ENCODE measurements at places on chromosomes 5 and 9.

DNA sequence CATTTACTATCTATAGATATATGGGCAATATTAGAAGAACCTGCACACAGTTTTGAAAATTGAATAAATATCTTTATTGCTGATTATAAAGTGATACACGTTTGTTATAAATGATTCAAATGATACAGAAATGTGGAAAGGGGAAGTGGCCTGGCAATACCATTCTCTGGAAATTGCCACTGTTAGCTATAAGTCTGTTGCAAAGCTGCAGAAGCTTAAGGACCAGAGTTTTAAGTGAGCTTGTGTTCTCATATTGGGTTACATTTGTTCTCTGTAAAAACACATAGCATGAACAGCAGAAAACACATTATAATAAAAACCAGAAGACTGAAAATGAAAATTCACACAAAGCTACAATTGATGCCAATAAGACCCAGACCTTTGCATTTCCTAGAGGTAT is 59.6 kb downstream of the RASGRF2 start:
- no peak for DNase-seq

DNA sequence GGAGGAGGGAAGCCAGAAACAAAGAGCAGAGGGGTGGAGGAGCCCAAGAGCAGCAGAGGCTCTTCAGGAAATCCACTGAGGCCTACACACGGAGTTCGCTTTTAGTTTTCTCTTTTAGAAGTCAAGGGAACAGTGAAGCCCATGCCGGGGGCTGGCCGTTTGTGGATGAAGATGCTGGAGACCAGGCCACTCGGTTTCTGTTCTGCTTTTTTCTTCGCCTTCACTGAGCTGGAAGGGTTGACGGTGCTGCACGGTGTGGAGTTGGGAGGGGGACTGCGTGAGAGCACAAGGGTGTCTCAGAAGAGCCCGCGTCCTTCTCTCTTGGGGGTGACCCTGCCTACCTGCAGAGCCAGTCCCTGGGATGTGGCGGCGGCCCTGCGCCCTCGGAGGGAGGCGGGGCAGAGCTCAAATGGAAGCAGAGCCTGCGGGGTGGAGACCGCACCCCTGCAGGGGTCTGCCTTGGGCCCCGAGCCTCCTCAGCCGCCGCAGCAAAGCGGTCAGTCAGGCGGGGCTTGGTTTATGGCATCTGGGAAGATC is 68.5 kb upstream of the CACNA1B start:
- DNase-seq = no peak

- no peak for DNase-seq
Measured at GRCh38 chr9:77375956-77376532, 198.7 kb downstream of the VPS13A start.

DNA sequence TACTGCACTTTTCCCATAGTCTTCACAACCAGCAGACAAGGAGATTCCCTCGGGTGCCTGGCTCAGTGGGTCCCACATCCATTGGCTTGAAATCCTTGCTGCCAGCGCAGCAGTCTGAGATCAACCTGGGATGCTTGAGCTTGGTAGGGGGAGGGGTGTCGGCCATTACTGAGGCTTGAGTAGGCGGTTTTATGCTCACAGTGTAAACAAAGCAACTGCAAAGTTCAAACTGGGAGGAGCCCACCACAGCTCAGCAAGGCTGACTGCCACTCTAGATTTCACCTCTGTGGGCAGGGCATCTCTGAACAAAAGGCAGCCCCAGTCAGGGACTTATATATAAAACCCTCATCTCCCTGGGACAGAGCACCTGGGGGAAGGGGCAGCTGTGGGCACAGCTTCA is 512.3 kb upstream of the MPDZ start:
- DNase-seq = no peak

- no peak for DNase-seq
Measured at GRCh38 chr9:127991757-127992274, 11.0 kb upstream of the EEIG1 start.

GRCh38 chr9:22041775-22042174 is 32.7 kb upstream of the CDKN2B start:
- no peak for DNase-seq

GRCh38 chr9:98811051-98811650 is 3.7 kb downstream of the GALNT12 start:
- no peak for DNase-seq

DNA sequence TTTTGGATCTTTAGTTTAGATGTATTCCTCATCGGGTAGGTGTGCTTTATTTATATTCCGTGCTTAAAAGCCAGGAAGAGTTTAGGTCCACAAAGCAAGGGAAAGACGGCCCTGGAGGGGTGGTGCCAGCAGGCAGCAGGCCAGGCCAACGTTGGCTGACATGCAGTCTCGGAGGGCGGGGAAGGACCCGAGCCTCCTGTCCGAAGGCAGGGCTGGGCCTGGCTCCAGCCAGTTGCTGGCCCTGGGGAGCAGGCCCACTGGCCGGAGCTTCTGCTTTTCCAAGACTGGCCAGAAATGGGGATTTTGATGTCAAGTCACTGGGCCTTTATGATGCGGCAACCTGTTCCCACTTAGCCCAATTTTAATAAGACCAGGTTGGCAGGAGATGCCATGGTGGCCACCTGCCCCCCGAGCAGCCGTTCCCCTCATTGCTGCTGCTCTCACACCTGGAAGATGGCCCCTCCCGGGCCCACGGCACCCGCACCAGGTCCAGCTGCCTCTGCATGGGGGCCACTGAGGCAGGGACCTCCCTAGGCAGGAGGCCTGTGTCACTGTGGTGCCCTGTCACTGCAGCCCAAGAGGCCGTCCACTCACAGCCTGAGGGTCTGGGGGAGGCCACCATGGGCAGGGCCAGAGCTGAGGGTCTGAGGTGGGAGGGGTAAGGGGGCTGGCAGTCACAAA is 23.2 kb downstream of the LPCAT1 start:
- DNase-seq = no peak

DNA sequence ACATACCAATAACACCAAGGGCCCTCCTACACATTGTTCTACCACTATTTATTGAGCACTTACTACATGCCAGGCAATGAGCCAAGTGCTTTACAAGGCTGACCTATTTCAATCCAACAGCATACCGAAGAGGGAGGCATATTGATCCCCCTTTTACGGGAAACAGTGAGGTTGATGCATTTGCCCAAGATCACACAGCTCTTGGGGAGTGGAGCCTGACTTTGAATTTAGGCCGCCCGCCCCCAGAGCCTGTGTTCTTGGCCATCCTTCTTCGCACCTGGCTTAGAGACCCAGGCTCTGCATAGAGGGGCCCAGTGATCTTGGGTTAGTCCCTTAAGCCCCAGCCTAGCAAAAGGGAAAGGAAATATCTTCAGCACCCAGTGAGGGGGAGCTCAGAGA is 158.1 kb upstream of the IER5L start:
- DNase-seq = no peak

- DNase-seq = peak; percentile 28
Measured at GRCh38 chr5:6715758-6716628, 2.8 kb downstream of the TENT4A start.

DNA sequence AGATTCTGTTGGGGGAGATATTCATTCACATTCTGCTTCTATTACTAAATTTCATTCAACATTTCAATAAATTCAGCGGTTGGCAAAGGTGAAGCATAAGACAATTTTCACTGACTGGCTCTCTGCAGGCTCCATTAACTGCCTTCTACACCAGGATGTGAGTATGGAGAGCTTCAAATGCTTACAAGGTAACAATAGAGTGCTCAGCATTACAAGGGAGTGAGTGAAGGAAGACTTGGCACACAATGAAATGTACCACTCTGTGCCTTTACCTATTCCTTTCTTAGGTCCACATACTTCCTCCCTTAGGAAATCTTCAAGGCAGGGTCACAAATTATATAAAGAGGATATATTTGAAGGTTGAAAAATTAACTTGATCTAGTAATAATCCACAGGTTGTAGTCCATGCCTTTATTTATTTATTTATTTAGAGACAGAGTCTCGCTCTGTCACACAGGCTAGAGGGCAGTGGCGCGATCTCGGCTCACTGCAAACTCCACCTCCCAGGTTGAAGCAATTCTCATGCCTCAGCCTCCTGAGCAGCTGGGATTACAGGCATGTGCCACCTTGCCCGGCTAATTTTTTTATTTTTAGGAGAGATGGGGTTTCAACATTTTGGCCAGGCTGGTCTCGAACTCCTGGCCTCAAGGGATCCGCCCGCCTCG is 76.6 kb upstream of the FAM169A start:
- DNase-seq = no peak

DNA sequence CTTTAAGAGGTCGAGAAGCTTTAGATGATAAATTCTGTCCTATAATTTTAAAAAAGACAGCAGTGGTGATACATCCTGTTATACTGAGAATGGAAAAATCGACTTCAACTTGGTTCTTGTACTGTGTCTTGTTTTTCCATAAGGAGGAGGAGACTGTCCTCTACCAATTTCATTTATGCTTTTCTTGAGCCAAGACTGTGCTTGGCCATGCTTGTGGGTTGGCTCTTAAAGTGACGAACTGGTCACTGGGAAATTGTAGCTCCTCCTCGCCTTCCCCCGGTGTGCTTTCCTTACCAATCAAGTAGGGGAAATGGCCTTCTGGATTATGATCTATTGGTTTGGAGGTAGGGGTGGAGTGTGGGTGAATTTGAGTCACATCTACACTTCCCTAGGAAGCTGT is 67.1 kb upstream of the HSPB3 start:
- DNase-seq = no peak

DNA sequence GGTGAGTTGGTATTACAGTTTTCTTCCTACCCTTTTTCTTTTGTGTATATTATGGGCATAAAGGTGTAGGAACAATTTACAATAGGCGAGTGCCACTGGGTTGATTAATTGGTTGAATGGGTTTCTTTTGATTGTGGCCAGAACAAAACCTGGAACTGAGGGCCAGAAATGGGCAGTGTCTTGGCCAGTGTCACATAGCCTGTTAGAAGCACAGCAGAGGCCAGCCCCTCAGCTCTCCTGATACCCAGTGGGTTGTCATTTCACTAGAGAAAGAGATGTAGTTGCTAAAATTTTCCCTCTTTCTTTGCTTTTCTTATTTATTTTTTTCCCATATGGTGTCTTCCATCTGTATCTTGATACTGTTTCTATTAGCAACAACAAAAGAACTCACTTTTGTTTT is 38.8 kb upstream of the SEMA6A start:
- DNase-seq = no peak

DNA sequence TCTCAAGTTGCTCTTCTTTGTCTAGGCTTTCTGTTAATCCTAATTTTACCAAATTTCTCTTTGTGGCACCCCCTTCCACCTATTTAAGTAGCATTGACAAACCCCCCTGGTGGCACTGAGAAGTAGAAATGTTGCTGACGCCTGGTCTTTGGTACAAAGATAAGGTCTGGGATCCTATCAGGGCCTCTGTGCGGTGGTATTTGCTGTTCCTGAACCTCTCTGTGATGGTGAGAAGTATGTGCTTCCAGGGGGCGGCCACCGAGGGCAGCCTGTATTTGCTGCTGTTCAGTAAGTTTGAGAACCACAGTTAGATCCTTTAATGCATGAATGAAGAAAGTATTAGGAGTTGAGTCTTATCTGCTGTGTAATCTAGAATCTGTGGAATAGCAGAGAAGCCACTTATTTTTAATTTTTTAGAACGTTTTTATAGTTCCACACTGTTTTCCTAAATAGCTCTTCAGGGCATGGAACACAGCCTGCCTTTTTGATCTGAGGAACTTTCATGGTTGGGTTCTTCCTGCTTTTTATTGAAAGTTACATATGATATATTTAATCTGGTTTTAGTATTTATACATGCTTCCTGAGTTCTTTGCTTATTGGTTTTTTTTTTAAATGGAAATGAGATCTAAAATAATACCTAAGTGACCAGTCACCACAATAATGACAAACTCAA is 124.2 kb downstream of the TRIO start:
- DNase-seq = no peak

DNA sequence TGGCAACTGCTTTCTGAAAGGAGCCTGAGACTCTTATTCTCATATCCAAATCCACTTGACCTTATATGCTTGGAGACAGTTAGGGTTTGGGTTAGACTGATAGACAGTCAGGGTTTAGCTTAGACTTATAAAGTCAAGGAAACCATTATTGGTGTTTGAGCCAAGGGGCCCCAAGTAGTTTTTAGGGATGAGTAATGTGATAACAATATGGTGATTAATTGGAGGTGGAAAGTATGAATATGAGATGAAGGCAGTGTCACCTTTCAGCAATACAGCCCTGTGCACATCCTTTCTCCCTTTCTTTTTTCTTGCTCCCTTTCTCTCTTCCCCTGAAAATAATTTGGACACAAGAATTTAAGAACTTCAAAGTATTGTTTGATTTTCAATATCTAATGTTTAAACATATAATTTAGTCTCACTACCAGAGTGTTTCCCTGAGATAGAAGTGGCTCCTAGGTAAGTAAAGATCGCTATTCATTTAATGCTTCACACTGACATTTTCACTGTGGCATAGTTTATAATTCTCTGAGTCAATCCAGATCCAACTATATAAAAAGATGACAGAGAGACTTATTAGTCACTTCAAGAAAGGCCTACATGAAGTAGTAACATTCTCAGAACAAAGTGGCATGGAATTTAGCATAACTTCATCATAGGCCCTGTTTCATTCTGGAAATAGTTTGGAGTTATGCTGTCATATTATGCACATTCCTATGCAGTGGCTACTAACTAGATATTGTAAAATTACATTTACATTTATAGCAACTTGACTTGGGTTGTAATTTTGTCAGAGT is 200.8 kb downstream of the CHSY3 start:
- DNase-seq = no peak

DNA sequence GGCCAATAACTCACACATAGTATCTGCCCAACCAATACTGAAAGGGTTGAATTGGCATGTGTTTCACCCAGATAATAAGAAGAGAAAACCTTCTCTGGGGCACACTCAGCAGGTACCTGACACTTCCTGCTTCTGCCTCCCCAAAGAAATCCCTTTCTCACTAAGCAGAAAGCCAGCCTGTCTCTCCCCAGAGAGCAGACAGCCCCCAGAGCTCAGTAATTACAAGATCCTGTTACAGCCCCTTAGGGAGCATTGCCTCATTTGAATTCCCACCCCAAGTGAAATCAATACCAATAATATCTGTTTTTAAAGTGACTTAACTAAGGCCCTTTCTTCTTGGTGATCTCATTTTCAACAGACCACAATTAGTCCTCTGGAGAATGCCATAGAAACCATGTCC is 38.5 kb upstream of the FOXI1 start:
- DNase-seq = no peak

DNA sequence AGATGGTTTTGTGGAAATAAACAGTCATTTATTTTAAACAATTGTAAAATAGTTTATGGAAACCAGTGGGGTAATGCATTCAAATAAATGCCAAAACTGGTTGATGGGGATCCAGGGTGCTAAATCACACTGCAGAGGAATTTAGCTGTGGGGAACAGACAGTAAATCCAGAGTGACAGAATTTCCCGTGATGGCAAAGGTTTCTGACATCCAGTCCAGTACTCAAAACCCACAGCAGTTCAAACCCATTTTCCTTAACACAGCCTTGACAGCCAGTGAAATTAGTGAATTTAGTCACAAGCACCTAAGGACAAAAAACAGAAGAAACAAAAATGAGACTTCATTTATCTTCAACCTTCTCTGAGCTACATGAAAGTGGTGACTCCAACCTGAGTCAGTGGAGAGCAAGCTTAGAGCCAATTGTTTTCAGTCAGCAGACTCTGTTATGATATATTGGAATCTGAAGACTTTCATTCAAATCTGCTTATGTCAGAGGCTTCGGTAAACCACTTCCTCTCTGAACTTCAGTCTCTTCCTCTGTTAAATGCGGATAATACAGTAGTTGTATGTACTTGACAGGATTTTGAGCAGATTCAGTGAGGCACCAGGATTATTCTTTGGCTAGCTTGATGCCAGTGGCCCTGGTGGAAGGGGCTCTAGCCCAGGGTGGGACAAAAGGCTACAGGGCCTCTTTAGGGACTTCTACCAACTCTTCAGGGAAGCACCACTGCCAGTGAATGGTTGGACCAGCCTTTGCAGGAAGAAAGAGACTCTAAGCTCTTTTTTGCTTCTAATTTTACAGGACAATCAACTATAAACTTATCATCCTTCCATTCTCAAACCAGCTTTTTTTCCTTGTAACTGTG is 185.3 kb downstream of the MAPKAP1 start:
- DNase-seq = peak; percentile 71

Measured in activated naive CD4-positive, alpha-beta T cell treated with anti-CD3 and anti-CD28 coated beads for 36 hours (primary cell).